ENCODE measurements at places on chromosomes 4 and X.
A peak's percentile ranks its signal among the peaks of the same experiment; 100 is the strongest.

DNA sequence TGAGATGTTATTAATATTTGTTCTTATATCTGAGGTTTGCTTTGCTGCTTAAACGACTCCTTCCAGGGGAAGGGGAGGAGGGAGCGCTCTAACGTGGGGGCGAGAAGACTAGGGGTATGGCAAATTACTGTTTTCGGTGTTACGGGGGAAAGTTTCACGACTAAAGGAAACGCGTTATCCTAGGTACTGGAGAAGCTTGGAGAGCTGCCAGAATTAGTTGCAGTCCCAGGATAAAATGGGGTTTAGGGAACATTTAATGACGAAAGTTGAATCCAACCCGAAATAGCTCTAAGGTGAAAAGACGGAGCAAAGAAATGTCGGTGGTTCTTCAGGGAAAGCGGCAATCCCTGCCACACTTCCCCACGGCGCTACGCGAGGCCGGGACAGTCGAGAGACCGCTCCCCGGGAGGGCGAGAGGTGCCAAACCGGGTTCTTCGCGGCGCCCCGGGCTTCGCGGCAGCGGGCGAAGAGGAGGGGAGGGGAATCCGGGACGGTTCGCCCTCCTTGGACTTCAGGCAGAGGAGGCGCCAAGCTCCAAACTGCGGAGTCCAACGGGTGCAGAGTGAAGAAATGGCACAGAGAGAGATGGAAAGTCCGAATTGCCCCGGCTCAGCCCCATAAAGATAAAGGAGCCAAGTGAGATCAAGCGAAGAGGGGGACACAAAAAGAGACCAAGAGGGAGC, 724 bp downstream of the THOC2 start:
- peak; percentile 41 for DNase-seq

GRCh38 chrX:119363391-119363790, 35.7 kb upstream of the SLC25A43 start:
- DNase-seq = no peak

- no peak for DNase-seq
Observed at GRCh38 chr4:4659871-4660651, 118.2 kb upstream of the STX18 start.

DNA sequence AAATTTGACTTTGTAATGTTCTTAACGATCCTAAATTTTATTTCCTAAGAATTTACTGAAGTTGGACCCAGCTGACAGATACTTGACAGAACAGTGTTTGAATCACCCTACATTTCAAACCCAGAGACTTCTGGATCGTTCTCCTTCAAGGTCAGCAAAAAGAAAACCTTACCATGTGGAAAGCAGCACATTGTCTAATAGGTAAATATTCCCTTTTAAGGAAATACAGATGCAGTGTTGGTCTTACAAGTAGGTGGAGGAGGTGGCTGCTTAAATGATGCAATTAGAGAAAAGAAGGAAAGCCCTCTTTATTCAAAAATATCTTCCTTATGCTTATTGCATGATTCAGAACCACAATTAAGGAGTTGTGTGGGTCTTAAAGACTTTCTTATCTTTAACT, 73.5 kb downstream of the RS1 start:
- DNase-seq = no peak

Data from hepatocyte (in vitro differentiated cells).